ENCODE measurements at places on chromosomes 12 and 14. TPM values are rescaled to one million over a fixed set of nuclear protein-coding genes. Genes with fewer than 3 reads are reported as not detected.

The DHRS1 gene
- total RNA-seq: 9.0 TPM

The TOMM20L gene
- total RNA-seq: not detected

The INF2 gene
- total RNA-seq: 30.7 TPM

The MMP19 gene
- total RNA-seq: 2.5 TPM

The FLRT2 gene
- total RNA-seq: 1.7 TPM

The OVCH1 gene
- total RNA-seq: under 0.01 TPM

The OSBPL8 gene
- 77.1 TPM for total RNA-seq

The GPRC5D gene
- total RNA-seq: not detected

The AKAP3 gene
- 1.4 TPM for total RNA-seq

The RPL36AL gene
- 257 TPM for total RNA-seq

The DLK1 gene
- not detected for total RNA-seq

The COL2A1 gene
- under 0.01 TPM for total RNA-seq

All from regular cardiac myocyte (primary cell).